ENCODE measurements at places on chromosomes 11 and 22. TPM values are rescaled to one million over a fixed set of nuclear protein-coding genes. Genes with fewer than 3 reads are reported as not detected.
A peak's percentile ranks its signal among the peaks of the same experiment; 100 is the strongest.

The SLC22A25 gene
- not detected for total RNA-seq

DNA sequence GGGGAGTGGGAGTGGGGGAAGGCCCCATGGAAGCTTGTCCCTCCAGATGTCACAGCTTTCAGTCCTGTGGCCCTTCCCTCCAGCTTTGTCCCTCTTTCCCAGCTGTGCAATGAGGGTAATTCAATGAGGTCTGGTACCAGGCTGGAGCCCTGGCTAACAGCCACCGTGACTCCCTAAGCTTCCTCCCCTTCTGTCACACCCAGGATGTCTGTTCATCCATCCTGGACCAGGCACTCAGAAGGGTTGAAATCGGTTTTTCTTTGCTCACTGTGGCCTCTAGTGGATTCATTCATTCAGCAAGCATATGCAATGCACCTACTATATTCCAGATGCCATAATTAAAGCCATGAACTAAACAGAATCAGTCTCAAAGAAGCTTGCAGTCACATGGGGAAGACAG is 38.7 kb downstream of the SYT13 start:
- no peaks in the 10 kb centered on the region for H3K4me1 ChIP-seq
- no peak overlapping the region for H3K27ac ChIP-seq
- H3K36me3 ChIP-seq, result no peaks in the 10 kb centered on the region
- no peaks in the 10 kb centered on the region for H3K27me3 ChIP-seq
- DNase-seq, result no peak
- H3K4me3 ChIP-seq, result no peak overlapping the region

DNA sequence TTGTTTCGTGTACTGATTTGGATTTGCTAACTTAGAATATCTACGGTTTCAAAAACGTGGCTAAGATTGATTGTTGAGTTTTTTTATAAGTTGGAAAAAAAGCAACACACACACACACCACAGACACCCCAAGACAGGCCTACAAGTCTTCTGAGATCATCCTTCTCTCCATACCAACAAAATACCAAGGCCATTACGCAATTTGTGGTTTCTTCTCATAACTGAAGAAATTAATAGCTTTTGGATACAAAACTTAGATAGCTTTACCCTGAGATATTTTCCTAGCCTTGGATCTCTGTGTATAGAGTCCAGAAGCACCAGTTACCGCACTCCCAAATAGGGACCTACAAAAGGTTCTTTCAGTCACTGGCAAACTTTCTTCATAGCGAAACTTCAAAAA is 113.6 kb downstream of the SIK3 start:
- H3K27ac ChIP-seq, result no peak overlapping the region
- no peaks in the 10 kb centered on the region for H3K36me3 ChIP-seq
- peaks cover 45% of the 10 kb centered on the region for H3K4me1 ChIP-seq
- H3K27me3 ChIP-seq, result no peaks in the 10 kb centered on the region
- H3K4me3 ChIP-seq, result no peak overlapping the region
- DNase-seq, result no peak

GRCh38 chr11:117663414-117663813 is 133.6 kb downstream of the DSCAML1 start:
- H3K27ac ChIP-seq, result no peak overlapping the region
- no peaks in the 10 kb centered on the region for H3K36me3 ChIP-seq
- DNase-seq, result peak; percentile 58
- H3K4me1 ChIP-seq, result peaks cover 25% of the 10 kb centered on the region
- no peaks in the 10 kb centered on the region for H3K27me3 ChIP-seq

GRCh38 chr11:117199053-117199915 is at the start of gene TAGLN:
Gene TAGLN, plus strand, starts transcription at chr11:117199370. Its CDS starts 3,644 bp downstream, at chr11:117203014.
- H3K4me1 ChIP-seq, result peaks cover 17% of the 10 kb centered on the region
- H3K27me3 ChIP-seq, result no peaks in the 10 kb centered on the region
- no peak within 1 kb of the TSS for H3K4me3 ChIP-seq

DNA sequence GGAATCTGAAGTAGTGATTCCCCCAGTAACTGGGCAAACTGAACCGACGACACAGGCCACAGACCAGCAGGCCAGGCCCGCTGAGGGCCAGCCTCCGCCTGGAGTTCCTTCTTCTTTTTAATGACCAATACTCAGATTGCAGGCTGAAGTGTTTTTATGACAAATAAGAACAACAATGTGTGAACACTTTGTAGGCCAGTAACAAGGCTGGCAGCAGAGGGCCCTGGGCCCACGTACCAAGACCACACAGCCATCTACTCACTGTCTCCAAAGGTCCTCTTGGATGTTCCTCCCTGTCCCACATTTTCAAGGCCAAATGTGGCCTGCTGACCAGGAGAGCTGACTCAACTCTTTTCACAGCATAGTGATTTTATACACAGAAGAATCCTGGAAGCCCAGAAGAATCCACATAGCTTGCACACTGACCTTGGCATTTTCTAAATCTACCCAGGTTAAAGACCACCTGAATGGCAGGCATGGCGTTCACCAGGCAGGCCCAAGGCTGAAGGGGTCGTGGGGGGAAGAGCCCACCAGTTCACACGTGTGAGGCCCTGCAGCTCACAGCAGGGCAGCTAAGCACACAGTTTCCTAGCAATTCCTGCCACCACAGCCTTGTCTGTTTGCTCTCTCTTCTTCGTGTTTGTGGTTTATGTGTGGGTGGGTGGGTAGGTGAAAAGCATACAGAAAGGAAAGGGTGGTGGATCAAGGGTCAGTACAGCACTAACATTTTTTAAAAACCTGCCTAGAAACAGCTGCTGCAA is 13.3 kb downstream of the SMCO4 start:
- no peak for DNase-seq
- H3K36me3 ChIP-seq, result no peaks in the 10 kb centered on the region
- peak overlapping the region; percentile 75 for H3K27ac ChIP-seq
